ENCODE measurements at places on chromosomes 3 and 15.

GRCh38 chr3:78154521-78155186, 1114.8 kb downstream of the ROBO2 start:
- no peak for DNase-seq

DNA sequence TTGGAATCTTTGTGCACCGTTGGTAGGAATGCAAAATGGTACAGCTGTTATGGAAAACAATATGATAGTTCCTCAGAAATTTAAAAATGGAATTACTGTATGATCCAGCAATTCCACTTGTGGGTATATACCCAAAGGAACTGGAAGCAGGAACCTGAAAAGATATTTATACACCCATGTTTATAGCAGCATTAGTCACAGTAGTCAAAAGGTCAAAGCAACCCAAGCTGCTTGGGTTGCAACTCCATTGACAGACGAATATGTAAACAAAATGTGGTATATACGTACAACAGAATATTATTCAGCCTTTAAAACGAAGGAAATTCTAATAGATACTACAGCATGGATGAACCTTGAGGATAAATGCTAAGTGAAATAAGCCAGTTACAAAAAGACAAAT, 35.0 kb upstream of the CAPN3 start:
- no peak for DNase-seq

- DNase-seq = no peak
Observed at GRCh38 chr15:29242456-29243242, 27.0 kb downstream of the NSMCE3 start.

- DNase-seq = no peak
Observed at GRCh38 chr15:67194171-67195114, 60.0 kb downstream of the AAGAB start.

Data from NAMALWA (cell line).